Stimulated activated CD8-positive, alpha-beta memory T cell treated with anti-CD3 and anti-CD28 coated beads, Interleukin-7, amount 100 ng/mL, for 1 hour (primary cell): ENCODE measurements at places on chromosomes 16 and 17.

DNA sequence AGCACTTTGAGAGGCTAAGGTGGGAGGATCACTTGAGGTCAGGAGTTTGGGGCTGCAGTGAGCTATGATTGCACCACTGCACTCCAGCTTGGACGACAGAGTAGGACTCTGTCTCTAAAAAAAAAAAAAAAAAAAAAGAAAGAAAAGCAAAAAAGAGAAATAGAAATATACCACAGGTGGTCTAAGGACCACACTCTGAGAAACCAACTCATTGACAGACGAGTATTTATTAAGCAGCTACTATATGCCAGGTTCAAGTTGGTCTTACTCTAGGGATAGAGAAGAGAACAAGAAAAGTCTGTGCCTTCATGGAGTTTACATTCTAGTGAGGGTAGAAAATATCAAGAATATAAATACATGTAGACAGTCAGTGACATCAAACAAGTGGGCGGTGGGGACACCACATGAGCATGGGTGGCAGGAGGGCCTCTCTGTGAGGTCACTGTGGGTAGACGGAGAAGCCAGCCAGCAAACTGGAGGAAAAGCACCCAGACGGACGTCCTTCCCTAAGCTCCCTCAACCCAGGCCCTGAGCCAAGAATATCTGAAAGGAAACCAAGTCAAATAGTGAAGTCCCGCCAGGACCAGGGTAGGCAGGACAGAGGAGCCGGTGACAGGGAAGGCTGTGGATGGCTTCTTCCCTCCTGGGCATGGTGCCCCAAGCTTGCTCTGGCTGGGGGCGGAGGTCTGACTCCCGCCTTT lies 4.7 kb downstream of the CDIPT start:
- DNase-seq: no peak

DNA sequence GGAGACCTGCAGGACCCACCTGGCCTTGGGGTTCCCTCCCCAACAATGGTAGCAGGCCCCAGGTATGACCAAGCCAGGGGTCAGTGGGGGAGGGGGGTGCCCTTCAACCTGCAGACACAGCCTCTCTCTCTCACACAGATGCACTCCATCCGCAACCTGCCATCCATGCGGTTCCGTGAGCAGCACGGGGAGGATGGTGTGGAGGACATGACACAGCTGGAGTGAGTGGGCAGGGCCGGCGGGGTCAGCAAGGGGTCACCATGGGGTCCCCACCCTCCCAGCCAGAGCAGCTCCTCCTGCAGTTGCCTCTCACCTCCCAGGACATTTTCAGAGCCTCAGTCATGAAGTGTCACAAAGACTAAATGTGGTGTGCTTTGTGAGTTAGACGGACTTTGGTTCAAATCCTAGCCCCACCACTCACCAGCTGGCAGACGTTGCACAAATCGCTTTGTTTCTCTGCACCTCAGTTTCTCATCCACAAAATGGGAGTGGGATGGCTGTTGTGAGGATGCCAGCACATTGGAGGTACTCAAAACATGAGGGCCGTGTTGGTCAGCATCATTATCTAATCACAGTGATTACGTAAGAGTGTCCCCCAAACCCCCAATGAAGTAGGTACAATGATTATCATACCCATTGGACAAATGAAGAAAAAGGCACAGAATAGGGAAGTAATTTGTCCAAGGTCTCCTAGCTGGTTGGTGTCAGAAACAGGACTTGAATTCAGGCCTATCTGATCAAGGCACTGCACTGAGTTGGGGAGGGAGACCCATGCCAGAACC lies 16.0 kb downstream of the MYO15A start:
- DNase-seq: no peak

DNA sequence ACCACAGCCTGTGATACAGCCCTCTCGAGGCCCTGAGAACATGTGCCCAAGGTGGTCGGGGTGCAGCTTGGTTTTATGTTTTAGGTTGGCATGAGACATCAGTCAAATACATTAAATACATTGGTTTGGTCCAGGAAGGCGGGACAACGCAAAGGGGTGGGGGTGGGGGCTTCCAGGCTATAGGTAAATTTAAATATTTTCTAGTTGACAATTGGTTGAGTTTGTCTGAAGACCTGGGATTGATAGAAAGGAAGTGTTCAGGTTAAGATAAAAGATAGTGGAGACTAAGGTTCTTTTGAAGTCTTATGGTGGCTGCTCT lies 1.2 kb upstream of the ZKSCAN2 start:
- no peak for DNase-seq

DNA sequence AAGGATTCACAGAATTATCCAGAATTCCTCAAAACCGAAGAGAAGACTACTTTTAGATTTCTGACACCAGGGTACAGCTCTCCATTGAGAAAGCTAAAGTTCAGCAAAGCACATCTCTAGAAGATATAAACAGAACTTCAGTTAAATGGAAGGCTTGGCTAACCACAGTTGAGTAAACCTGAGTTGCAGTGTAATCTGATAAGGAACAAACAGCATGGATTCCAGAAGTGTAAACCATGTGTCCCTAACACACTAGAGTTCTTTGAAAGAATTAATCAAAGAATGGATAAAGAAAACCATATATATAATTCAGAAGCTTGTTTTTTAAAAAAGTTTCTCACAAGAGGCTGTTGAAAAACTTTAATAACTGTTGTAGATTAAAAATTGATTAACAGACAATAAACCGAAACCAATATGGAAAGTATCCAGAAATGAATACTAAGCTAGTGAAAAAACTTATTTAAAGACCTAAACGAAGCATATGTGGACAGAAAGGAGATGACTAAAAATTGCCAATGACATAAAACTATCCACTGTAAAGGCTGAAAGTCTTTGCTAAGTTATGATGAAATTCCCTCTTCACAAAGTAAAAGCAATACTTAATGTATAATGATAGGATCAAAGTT lies 4.3 kb downstream of the RNF43 start:
- DNase-seq: no peak

DNA sequence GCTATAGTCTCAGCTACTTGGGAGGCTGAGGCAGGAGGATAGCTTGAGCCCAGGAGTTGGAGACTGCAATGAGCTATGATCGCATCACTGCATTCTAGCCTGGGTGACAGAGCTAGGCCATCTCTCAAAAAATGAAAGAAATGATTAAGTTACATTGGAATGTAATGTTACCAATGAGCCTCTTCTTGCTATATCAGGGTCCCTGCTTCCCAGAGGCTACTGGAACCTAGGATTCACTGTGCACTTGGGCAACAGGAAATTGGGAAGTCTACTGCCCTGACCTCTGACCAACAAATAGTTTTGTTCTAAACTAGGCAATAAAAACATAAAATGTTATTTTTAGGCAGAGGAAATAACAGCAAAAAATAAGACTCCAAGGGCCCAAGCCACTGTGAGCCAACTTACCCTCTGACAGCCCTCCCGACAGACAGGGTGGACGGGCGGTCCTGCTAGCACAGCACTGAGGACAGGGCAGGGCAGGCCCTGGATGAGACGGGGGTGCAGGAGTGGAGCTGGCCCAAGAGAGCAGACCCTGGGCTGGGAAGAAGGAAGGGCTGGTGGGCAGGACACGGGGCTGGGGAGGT lies 27.5 kb downstream of the NSMCE1 start:
- no peak for DNase-seq

GRCh38 chr16:71853413-71853812 lies 7.6 kb downstream of the ATXN1L start:
- DNase-seq: no peak

- no peak for DNase-seq
These were observed 28.4 kb upstream of the SLC12A3 start for GRCh38 chr16:56836410-56837230.

DNA sequence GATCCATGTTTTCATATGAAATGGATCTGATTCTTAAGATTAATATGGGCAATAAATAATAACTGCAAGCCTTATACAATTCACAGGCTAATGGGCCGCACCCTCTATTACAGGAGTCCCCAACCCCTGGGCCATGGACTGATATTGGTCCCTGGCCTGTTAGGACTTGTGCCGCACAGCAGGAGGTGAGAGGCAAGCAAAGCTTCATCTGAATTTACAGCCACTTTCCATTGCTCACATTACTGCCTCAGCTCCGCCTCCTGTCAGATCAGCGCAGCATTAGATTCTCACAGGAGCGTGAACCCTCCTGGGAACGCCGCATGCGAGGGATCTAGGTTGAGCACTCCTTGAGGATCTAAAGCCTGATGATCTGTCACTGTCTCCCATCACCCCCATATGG lies 26.8 kb downstream of the METTL16 start:
- no peak for DNase-seq

- no peak for DNase-seq
These were observed 44.7 kb upstream of the HS3ST3A1 start for GRCh38 chr17:13646411-13646810.

GRCh38 chr16:5738586-5738985 lies 641.0 kb upstream of the EEF2KMT start:
- no peak for DNase-seq

GRCh38 chr17:67836205-67836987 lies 11.1 kb downstream of the BPTF start:
- DNase-seq: no peak

- no peak for DNase-seq
These were observed 617 bp upstream of the CCR7 start for GRCh38 chr17:40565769-40566409.

DNA sequence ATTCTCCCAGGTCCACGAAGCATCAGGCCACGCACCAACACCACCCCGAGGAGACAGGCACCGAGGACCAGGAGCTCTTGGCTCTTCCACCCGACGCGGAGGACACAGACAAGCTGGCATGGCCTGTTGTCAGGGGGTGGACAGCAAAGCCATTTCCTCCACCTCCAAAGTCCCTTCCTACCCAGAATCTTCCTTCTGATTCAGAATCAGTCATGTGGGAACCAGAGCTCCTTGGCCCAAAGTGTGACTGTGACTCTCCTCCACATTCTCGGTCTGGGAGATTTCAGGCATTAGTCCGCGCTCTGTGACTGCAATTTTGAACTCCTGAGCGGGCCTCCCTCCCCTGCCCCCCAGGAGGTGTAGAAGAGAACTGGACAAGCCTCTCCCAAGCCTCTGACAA lies 9.2 kb downstream of the DNAH17 start:
- no peak for DNase-seq

DNA sequence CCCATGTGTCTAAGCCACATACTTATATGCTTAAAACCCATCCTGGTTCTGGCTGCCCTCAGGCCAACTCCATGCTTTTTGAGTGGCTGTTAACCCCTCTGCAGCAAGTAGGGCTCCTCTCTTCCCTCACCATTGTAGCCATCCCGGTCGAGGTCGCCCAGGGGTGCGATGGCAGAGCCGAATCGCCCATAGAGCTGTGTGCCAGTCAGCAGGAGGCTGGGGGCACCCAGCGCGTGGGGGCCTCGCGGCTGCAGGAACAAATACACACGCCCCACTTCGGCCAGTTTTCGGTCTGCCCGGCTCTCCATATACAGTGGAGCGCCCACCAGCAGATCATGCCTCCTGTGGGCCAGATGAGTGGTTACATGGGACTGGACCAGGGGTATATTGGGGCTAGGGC lies 6.1 kb downstream of the ITGA2B start:
- no peak for DNase-seq

- DNase-seq: no peak
These were observed 33.9 kb downstream of the ZNF652 start for GRCh38 chr17:49327835-49328784.

GRCh38 chr17:19244781-19245180 lies 7.6 kb downstream of the EPN2 start:
- DNase-seq: no peak

DNA sequence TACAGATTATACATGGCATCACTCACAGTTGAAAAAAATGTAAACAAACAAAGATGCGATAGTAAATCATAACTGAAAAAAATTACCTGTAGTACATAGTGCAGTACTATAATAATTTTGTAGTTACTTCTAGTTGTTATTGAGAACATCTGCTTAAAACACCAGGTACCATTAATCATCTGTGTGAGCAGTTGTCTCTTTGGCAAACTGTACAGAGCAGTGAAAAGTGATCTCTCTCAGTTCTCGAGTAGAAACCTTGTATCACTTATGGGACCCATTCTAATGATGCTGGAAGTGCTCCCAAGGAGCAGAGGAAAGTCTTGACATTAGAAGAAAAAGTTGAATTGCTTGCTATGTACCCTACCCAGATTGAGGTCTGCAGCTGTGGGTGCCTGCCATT lies 8.9 kb upstream of the TENT4B start:
- no peak for DNase-seq

DNA sequence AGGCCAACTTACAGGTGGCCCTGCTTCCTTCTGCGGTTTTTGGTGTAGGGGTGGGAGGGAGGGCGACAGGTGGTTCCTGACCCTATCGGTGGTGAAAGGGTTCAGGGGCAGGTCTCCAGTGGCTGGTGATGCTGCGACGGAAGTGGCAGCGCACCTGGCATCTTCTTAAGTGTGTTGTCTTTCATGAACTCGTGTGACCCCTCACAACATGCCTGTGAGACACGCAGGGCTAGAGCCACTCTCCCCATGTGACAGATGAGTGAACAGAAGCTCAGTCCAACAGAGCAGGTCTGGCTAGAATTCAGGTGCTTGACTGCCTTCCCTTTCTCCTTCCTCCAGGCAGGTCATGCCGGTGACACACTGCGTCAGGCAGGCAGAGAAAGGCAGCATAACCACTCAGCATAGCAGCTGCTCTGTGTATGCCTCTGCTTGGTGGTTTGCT lies 8.0 kb downstream of the TNFAIP1 start:
- no peak for DNase-seq

GRCh38 chr16:72409423-72409822 lies 237.5 kb upstream of the PMFBP1 start:
- DNase-seq: no peak

DNA sequence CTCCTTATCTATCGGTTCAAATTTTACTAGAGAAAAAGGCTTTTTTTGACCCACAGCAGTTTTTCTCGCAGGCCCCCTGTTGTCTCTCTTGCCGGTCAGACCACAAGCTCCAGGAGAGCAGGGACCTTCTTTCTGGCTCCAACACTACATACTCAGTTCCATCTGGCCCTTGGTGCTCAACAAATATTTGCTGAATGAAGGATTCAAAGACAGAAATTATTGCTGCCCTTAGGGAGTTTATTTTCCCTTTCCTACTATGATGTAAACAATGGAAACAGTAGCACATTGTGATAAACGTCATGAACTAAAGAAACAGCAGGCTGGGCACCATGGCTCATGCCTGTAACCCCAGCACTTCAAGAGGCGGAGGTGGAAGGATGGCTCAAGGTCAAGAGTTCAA lies 59.0 kb upstream of the ATP2A3 start:
- no peak for DNase-seq

DNA sequence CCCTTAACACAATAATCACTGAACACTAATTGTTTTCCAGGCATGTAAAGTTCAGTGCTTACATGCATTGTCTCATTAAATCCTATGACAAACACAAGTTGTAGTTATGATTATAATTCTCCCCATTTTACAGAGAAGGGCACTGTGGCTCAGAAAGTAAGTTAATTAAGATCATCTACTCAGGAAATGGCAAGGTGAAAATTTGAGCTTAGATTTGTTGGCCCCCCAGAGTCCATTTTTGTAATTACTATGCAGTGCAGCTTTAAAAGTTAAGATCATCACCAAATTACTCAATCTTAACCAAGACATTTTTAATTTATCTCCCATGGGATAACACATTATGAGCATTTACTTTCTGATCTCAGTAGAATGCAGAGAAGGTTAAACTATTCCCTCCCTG lies 34.2 kb upstream of the CCL1 start:
- DNase-seq: no peak
